Adipocyte (in vitro differentiated cells): ENCODE measurements at places on chromosomes 7 and 10.

DNA sequence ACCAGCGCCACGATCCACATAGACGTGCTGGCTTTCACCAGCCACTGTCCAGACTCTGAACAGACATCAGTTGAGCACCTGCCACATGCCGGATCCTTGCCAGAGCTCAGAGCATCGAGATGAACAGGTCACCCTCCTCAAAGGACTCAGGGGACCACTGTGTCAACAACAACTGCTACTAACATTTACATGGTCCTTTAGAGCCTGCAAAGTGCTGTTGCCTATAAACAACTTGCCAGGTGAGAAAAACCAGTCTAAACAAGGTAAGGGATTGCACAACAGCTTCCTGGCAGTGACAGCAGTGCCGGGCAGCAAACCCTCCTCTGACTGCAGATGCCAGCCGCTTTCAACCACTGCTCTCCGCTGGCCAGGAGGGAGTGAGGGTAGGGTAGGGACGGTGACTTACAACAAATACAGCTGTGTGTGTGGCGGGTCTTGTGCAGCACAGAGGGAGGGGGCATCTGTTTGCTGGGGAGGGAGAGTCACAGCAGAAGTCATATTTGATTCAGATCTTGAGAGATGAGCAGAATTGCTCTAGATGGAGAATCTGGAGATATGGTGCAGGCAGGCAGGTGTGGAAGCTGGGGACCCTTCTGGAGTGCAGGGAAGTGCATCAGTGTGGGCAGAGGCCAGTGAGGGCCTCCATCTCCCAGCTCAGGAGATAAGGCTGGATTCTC, 32.8 kb upstream of the RHEB start:
- no peak for DNase-seq

GRCh38 chr10:11682267-11682683, 59.9 kb upstream of the ECHDC3 start:
- no peak for DNase-seq

DNA sequence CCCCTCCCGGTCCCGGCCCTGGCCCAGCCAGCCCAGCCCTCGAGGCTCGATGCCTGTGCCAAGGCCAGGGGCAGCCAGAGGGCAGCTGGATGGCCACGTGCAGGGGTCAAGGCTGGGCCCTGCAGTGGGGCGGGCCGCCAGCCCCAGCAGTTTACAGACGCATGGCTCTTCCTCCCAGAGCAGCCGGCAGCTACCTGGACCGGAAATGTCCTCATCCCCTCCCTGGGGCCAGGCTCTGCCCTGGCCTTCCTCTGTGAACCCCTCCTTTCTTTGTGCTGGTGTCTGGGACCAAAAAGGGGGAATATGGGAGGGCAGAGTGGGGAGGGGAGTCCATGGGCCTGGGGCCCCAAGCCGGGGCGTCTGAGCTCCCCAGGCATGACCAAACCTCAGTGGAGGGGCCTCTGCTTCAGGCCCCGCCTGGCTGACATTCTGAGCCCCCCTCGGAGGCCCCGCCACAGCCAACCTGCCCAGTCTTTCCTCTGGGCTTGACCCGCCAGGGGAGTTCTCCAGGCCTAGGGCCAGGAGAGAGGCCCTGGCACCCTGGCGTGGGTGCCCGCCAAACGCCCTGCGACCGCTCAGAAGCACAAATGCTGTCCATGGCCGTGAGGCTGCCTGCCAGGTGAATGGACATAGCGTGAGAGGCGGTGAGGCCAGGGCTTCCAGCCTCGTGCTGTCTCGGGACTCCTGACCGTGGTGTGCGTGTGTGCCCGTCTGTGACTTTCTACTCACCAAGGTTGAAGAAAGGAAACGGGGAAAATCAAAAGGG, 24.7 kb upstream of the AMZ1 start:
- DNase-seq: no peak

DNA sequence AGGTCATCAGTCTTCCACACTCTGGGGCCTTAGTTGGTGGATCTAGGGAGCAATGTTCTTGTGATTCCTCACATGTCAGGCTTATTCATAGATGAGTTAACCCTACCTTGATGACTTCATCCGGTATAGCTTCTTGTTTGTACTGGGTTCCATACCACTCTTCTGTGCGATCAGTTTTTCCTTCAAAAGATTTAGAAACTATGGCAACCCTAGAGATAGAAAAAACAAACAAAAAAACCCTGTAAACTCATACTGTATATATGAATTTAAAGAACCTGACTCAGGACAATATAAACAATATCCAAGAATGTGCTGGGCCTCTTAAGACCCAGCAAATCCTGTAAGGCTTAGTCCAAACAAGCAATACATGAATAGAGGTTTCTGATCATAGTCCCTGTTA, 83.5 kb downstream of the IDE start:
- DNase-seq: no peak

- no peak for DNase-seq
Measured at GRCh38 chr10:86706401-86706841, 38.1 kb downstream of the LDB3 start.

DNA sequence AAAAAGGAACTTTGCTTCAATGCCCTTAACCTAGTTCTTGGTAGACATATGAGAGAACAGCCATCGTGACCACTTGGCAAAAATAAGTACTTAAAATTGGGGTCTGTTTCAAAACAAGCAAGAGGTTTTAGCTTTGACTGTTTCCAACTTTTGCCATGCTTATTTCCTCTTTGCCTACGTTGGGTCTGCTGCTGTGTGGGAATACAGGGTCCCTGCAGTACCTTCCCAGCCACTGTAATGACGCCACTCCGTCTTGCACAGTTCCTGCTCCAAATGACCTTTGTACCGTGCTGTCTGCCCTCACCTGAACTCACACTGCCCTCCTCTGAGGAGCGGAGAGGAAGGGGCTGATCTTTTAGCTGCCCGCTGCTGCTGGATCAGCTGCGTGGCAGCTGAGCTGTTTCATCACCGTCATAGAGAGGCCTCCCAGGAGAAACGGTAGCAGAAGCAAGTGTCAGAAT, 133.1 kb downstream of the MAPK8 start:
- no peak for DNase-seq

DNA sequence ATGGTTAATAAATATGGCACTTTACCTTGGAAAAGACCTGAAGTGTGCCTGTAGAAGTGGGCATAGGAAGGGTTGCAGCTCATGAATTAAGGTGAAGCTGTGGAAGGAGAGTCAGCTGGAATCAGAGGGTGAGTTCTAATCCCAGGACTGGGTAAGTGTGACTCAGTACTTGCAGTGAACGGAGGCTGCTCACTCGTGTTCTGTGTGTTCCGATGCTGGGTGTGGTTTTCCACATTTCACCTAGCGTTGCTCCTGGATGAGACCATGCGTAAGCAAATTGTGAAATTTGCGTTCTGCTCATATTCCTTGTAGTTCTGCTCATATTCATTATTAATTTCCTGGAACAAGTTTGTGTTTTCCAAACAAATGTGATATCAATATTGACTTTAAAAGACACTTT, 22.4 kb upstream of the TMEM236 start:
- DNase-seq: no peak

DNA sequence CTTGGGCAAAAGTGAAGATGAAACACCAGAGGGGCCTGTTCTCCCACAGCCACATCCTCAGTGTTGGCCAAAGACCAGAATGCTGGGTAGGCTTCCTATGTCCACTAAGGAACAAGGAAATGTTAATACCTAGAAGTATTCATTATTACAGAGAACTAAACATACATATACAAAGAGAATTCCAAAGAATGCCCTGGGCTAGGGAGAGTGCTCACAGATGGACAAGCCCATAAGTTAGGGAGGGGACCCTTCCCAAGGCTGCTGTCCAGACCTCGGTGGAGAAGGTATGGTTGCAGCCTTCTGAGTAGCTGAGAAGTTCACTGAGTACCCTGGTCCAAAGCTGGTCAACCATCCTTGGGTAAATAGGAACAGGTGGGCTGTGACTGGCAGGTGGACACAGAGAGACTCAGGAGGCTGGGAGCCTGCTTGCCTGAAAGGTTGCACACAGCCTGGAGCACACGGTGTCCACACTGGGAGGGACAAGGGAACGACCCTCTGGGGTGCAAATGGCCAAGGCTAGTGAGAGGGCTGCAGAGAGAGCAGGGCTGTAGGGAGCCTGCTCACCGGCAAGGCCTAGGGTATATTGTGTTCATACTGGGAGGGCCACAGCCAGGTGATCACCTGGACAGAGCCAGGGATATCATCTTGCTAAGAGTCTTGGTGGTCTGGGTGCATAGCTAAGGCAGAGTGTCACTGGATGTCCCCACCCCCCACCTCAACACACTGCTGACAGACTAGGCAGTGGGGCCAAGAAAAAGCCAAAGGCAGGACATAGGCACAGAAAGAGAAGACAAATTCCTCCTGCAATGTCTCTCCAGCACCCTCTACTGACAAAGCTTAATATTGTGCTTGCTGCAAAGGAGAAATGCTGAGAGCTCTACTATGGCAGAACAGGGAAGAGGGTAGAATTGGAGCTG, 40.3 kb downstream of the CPVL start:
- peak; percentile 89 for DNase-seq

- DNase-seq: no peak
Measured at GRCh38 chr10:132395704-132396493, 1.1 kb upstream of the PWWP2B start.

DNA sequence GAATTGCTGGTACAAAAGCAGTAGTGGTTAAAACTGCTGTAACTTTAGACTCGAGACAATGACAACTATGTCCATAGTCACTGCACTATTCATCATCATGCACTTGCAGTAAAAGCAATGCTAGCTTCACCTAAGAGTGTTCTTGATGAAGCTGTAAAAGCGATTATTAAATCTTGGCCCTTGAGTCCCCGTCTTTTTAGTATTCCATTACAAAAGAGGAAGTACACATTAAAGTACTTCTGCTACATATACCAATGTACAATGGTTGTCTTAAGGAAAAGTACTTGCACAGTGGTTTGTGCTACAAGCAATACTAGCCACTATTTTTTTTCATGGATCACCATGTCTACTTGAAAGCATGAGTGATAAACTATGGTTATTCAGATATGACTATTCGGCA, 78.3 kb downstream of the ATAD1 start:
- DNase-seq: no peak

- DNase-seq: peak; percentile 86
Measured at GRCh38 chr10:125093199-125093973, 67.0 kb downstream of the CTBP2 start.

DNA sequence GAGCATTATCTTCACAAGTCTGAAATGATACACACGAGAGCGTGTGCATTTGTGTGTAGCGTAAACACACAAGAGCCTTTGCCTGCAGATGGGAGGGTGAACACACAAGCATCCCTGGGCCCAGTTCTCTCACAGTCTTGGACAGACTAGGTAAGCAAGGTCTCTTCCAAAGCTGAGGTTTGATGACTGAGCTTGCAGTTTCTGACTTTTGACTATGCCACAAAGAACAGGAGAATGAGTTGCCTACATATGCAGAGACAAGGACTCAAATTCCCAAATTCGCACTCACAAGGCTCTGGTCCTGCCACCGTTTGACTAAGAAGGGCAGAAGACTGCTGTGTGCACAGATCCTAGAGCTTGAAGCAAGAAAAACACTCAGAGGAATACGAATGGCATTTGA, 55.8 kb downstream of the FAM53B start:
- no peak for DNase-seq
